ENCODE measurements at places on chromosomes 1 and 21.

- peak; percentile 32 for DNase-seq
Observed at GRCh38 chr21:41121785-41122415, 46.1 kb upstream of the BACE2 start.

DNA sequence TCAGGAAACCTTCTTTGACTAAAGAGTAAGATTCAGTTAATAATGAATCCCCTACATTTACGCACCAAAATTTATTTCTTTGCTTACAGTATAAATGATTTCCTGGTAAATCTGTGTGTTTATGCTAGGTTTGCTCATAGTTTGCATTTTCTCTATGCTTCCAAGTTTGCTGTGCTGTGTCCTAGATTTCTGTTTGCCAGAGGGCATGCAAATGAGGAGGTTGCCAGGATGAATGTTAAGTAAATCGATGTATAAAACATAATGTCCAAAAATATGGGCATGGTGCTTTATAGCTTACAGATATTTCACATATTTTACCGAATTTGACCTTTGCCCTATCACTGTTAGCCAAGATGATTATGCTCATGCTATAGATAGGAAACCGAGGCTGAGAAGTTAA lies 63.8 kb downstream of the TBX19 start:
- no peak for DNase-seq

GRCh38 chr1:228058949-228059633 lies 23.4 kb upstream of the ARF1 start:
- peak; percentile 64 for DNase-seq

DNA sequence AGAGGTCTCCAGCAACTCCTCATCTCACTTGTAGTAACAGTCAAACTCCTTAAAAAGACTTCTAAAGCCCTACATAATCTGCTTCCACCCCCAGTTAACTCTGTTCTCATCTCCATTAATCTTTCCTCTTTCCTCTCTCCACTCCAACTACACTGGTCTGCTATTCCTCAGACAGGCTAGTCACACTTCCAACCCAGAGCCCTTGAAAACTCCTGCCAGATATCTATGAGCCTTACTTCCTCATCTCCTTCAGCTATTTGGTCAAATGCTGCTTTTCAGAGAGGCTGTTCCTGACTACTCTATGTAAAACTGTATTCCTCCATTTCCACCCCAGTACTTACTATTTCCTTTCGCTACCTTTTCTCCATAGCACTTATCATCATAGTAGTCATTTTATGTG lies 24.4 kb downstream of the PCP4L1 start:
- no peak for DNase-seq
